GM04503 (cell line): ENCODE measurements at places on chromosomes 6 and 20.

- DNase-seq: no peak
Observed at GRCh38 chr6:62323818-62324431, 37.9 kb upstream of the KHDRBS2 start.

- DNase-seq: no peak
Observed at GRCh38 chr6:130035211-130035610, 16.8 kb downstream of the L3MBTL3 start.

- no peak for DNase-seq
Observed at GRCh38 chr6:157761926-157762325, 61.1 kb upstream of the SNX9 start.

- no peak for DNase-seq
Observed at GRCh38 chr6:153898360-153899059, 140.5 kb upstream of the OPRM1 start.

DNA sequence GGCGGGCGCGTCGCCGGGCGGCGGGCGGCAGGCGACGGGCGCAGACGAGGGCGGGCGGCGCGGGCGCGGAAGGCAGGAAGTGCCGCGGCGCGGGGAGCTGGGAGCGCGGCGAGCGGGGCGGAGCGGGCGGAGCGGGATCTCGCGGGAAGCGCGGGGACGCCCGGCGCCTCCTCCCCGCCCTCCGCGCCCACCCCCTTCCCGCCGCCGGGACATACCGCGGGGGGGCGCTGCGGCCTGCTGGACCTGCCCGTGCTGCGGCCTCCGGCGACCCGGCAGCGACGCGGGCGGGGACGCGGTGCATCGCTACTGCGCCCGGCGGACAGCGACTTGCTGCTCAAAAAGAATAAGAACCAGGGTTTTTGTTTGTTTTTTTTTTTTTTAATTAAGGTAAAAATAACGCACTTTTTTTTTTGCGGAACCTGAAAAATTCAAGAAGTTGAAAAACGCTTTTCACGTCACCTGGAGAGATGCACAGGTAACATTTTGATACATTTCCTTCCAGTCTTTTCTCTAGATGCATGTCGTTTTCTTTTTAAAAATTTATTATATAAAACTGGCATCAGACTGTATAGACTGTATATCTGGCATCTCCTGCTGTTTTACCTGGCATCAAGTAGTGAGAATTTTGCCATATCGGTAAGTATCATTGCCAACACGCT, at the start of gene CENPB:
CENPB (minus strand) TSS at position 76 of the 659 bp plus-strand sequence. CDS start 257 bp downstream, outside the sequence.
- DNase-seq: no peak

DNA sequence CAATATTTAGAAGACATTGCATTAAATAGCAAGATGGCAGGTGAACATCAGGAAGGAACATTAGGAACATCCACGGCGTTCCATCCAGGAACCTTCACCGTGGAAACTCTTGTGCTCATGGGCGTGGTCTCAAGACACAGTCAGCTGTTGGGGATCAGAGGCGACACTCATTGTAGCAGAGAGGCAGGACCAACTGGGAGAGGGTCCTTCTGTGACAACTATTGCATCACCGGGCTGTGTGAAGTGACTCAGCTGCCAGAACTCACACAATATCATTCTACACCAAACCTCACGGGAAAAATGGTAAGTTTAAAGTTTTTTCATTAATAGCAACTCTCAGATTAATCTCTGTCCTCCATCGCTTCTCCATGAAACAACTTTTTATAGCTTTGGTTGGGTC, 334.8 kb upstream of the SULF2 start:
- DNase-seq: no peak

GRCh38 chr6:111551521-111552231, 54.0 kb downstream of the TRAF3IP2 start:
- DNase-seq: no peak

DNA sequence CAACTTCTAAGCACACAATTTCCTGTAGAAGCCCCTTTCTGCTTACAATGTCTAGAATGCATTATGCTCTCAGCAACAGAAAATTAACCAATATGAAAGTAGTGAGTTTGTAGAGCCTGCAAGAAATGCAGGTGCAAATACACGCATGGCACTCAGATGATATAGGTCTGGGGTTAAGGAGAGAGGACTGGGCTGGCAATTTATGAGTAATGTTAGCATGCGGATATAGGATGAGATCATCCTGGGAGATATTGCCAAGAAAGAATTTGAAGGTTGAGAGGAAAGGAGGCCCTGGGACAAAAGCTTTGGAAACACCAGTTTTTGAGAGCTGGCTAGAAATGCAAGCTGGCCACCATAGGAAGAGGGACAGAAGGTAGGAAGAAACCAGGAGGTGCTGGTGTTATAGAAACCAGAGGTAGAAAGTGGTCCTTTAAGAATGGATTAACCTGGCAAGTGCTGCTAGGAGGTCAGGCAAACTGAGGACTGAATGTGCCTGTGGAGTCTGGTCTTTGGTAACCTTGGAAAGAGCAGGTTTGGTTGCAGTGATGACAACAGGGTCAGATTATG, 183.2 kb upstream of the MYLIP start:
- DNase-seq: no peak

- no peak for DNase-seq
Observed at GRCh38 chr6:30071858-30072257, 3.7 kb downstream of the RNF39 start.

DNA sequence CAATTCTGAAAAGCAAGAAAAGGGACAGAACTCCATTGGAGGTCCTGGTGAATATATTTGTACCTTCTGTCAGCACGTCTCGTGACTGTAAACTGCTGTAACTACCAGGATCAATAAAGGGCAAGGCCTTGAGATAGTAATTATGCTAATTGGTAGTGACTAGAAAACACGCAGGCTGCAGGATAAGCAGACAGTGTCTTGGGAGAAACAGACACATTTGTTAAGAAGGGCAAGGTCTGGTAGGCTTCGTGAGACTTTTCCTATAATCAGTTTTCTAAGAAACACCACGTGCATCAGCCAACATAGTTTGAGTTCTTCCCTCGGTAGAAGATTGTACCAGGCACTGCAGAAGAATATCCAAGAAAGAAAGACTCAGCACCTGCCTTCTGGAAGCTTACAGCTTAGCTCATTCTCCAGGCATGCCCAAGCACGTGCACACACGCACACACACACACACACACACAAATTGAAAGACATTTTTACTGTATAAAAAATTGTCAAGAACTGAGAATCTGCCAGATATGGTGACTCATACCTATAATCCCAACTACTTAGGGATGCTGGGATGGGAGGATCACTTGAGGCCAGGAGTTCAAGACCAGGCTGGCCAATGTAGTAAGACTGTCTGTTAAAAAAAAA, 167.0 kb upstream of the SASH1 start:
- no peak for DNase-seq

GRCh38 chr6:151254451-151255081, 14.8 kb downstream of the AKAP12 start:
- DNase-seq: peak; percentile 29

GRCh38 chr20:42095221-42095620, 477.0 kb upstream of the CHD6 start:
- DNase-seq: no peak

- no peak for DNase-seq
Observed at GRCh38 chr20:55095745-55096400, 620.5 kb downstream of the DOK5 start.

DNA sequence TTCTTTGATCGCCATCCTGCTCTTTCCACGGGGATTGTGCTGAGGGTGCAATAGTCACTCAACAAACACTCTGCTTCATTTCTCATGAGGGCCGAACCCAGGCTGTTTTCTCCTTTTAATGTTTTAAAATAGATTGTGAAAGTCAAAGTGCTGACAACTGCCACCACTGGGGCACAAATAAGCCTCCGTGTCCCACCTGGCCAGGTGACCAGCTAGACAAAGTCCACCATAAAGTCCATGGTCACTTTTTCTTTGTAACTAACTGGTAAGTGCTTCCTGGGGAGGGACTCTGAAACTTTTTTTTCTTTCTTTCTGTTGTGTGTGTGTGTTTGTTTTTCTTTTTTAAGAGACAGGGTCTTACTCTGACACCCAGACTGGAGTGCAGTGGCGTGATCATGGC, 219.8 kb downstream of the LY86 start:
- DNase-seq: no peak

DNA sequence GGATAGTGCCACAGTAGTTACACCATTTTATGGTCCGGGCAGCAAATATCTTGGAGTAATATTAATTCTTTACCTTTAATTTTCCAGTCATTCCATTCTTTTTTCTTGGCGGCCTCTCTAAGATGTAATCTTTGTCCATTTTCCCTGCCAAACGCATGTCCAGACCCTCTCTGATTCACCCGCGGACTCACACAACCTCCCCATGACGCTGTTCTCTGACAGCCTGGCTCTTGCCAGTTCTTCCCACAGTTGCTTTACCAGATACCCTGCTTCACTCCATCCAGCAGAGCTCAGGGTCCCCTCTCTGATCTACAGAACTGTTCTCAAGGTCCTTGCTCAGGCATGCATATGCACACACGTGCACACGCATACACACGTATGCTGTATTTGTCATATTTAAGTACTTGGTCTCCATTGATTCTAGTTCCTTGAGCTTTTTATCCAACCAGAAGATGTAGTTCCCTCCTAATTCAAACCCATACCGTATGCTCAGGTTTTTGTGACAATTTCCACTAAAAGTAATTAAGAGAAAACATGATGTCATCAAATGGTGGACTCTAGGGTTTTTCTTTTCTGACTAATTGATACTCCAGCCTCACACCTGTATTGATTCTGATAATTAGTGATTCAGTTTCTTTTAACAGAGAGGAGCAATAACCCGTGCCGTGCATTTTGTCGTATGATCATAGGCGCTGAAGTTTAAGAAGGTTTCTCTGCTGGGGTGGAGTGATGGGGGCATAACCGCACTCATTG, 10.0 kb downstream of the BPHL start:
- no peak for DNase-seq

DNA sequence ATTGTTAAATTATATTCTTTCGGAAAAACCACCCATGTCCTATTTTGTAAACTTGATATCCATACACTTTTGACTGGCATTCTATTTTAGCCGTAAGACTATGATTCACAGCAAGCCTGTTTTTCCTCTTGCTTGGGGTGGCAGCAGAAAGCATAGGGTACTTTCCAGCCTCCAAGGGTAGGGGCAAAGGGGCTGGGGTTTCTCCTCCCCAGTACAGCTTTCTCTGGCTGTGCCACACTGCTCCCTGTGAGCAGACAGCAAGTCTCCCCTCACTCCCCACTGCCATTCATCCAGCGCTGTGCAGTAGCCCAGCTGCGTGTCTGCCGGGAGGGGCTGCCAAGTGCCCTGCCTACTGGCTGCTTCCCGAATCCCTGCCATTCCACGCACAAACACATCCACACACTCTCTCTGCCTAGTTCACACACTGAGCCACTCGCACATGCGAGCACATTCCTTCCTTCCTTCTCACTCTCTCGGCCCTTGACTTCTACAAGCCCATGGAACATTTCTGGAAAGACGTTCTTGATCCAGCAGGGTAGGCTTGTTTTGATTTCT, 2.1 kb upstream of the ESR1 start:
- DNase-seq: no peak

DNA sequence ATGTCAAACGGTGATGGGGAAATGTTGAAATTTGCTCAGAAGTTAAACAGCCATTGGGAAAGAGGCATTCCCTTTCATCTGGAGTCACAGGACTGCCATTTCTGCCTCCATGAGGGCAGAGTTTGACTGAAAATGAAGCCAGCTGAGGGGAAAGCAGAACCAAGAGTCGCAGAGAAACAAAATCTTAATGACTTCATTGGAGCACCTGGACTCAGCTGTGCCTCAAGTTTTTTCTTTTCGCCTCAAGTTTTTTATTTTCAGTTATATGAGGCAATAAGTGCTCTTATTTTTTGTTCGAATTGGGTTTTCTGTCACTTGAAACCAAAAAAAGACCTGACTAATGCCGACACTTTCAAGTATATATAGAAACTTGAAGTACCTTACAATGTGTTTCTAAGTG, 161.3 kb downstream of the PKHD1 start:
- DNase-seq: no peak

- DNase-seq: peak; percentile 86
Observed at GRCh38 chr6:135358251-135358821, 139.2 kb downstream of the AHI1 start.

- DNase-seq: no peak
Observed at GRCh38 chr6:41214559-41215238, 13.4 kb upstream of the TREML4 start.

DNA sequence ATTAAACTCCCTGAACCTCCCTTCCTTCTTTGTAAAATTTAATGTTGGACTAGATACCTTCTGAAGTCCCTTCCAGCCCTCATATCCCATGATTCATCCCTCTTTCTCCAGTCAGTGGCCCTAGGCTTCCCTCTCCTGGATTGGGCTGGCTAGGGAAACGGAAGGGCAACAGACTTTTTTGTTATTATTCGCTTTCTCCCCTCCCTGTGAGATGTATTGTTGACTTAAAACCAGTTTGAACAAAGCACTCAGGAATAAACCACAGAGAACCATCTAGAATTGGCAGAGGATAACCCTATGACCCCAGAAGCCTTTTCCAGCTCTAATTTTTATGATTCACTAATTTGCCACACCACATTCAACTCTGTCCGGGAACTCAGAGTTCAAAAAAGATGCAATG, 239.7 kb upstream of the SUPT3H start:
- DNase-seq: no peak

GRCh38 chr6:144334150-144334708, 49.1 kb downstream of the UTRN start:
- no peak for DNase-seq

DNA sequence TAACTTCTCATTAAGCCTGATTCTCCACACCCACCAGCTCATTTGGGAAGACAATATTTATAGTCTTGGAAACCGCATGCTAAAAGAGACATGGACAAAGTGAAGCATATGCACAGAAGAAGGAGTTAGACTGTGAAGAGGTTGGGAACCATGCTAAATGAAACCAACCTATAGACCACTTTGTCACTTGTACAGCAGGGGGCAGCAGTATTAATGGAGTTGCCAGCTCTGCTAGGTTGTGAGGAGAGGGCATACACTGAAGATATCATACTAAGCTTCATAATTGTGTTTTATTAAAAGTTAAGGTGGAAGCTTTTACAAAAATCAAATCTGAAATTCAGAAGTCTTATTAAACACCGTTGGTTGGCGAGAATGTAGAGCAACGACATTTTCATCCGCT, 38.3 kb upstream of the HMGCLL1 start:
- peak; percentile 3 for DNase-seq

- peak; percentile 92 for DNase-seq
Observed at GRCh38 chr20:47464380-47465101, 37.1 kb upstream of the NCOA3 start.

DNA sequence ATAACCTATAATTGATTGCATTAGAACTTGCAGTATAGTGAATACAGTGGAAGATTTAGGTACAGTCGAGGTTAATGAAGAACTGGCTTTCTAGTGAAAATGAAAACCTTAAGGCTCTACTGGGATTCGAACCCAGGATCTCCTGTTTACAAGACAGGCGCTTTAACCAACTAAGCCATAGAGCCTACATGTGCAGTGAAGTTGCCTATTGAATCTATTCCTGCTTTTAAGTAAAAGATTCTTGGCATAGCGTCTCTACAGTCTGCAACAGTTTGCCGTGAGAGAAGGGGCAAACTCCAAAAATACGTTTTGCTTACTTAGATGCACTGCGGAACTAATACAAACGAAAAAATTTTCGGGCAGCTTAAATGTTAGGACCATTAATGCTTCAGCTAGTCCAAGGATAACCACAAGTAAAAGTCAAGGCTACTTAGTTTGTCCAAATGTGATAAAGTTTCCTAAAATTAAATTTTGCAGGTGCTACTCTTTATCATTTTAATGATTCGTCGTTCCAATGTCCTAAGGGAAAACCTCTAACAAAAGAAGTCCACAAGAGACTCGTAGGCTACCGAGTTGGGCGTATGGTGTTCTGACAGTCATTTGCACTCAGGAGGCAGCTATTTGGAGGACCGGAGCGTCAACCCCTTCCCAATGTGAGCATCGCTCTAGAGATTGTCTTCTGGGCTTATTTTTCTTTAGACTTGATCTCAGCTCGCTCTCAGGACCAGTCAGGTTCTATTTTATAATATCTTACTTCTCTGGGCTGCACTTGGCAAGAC, 31.3 kb upstream of the ZSCAN23 start:
- DNase-seq: peak; percentile 61
